AG08395 (cell line): ENCODE measurements at places on chromosomes 7 and 10.

- DNase-seq, result no peak
These were observed 121.5 kb upstream of the PRSS58 start for GRCh38 chr7:142379201-142379885.

GRCh38 chr7:114857605-114858004 is 64.3 kb upstream of the MDFIC start:
- DNase-seq, result no peak

DNA sequence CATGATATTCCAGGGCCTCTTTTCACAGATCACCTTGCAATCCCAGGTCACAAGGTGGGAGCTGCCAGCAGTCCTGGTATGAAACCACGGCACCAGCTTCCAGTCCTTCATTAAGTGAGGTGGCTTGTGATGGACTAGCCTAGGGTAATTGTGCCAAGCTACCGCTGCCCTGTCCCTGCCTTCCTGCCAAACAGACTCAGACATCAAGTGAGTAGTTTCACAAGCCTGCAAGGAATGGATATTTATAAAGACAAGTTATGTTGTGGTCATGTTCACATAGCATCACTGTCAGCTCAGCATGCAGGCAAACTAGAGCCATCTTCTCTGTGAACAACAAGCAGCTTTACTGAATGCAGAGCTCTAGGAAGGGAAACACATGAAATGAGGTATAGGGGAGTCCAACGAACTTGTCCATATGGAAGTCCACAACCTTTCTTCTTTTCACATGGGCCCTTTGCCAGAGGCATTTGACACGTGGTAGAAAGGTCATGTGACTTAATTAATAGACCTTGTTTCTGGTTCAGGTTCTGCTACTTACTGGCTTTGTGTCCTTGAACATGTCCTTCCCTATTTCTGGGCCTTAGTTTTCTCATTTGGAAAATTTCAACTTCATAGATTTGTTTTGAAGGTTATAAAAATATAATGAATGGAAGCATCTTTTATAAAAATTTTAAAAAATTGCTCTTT is 1061.2 kb downstream of the KCNMA1 start:
- peak; percentile 88 for DNase-seq

DNA sequence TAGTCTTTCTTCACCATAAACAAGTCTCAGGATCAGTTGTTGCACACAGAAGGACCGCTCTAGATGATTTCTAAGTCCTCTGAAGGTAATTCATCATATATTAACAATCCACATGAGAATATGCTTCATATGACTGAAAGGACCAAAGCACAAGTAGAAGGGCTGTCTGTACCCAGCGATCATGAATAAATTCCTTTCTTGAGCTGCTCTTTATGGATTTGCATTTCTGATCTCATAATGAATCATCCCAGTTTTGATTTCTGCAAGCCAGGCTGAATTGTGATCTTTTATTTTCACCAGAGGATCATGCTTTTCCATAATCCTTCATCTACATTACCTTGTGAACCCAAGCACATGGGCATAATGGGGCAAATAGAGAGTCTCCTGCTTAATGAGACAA is 675.6 kb downstream of the MAGI2 start:
- no peak for DNase-seq

DNA sequence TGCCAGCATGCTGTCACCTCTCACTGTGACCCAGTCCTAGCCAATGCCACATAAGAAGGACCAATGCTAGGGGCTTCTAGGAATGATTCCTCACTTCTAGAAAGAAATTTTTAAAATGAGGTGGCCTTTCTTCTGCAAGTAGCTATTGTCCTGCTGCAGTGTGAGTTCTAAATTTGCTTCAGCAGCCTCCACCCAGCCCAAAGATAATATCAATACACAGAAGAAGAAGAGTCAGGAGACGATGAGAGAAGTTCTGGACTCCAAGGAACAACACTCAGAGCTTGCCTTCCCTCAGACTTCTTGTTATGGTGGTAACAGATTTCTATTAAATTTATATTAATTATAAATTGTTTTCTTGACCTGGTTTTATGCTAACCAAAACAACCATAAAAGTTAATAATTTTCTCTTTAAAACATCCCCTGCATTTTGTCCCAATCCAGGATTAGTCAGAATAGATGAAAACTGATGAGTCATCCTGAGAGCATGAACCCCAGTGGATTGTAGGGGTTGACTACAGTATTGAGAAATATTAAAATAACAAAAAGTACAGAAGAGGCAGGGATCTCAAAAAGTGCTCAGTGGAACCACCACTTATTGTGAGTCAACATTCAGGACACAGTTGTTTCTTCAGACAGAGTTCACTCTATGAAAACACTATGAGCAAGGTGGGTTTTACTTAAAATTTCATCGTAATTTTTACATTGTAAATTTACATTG is 29.6 kb upstream of the AKR1C2 start:
- DNase-seq, result peak; percentile 88

- DNase-seq, result no peak
These were observed 897.0 kb upstream of the CELF2 start for GRCh38 chr10:10120671-10121070.

DNA sequence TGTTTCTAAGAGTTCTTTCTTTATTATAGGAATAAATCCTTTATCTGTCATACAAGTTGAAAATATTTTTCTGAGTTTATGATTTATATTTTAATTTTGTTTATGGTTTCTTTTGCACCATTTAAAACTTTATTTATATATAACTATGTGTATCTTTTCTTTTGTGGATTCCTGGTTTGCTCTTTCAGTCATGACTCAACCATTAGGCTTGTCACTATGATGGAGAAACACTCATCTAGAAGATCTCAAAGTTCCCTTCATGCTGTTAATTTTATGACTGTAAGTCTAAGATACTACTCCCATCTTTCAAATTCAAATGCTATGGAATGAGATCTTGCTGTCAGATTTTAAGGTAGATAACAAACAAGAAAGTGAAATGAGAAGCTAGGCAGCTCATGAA is 199.5 kb downstream of the INHBA start:
- DNase-seq, result peak; percentile 29

DNA sequence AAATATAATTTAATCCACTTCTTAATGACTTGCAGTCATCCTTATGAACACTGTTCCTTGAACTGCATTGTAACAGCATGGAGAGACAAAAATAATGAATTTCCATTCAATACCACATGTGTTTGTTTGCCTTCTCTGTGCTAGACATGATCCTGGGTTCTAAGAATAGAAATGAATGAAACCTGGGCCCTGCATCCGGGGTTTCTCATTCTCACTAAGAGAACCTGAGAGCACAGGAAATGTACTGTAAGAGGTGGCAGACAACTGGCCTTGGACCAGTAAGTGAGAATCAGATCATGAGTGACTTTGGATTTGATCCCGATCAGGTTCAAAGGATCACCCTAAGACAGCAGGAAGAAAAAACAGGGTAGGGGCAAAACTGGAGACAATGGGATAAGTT is 37.2 kb upstream of the CUL1 start:
- no peak for DNase-seq

DNA sequence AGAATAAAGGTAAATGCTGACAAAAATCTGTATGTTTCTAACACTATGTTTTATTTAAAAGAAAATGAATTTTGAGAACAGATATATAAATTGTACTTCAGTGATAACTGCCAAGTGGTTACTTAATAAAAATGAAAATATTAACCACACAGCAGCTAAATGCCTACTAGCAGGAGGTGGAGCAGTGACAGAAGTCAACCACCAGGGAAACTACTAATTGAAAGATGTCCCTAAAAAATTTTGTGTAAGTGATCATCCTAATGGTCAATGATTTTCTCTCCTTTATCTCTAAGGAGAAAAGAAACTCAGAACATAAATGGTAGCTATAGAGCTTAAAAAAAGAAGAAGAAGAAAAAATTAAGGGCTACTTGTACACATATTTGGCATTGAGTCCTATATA is 22.9 kb downstream of the WNT16 start:
- no peak for DNase-seq

- DNase-seq, result no peak
These were observed 18.2 kb downstream of the GPR141 start for GRCh38 chr7:37701769-37702168.

DNA sequence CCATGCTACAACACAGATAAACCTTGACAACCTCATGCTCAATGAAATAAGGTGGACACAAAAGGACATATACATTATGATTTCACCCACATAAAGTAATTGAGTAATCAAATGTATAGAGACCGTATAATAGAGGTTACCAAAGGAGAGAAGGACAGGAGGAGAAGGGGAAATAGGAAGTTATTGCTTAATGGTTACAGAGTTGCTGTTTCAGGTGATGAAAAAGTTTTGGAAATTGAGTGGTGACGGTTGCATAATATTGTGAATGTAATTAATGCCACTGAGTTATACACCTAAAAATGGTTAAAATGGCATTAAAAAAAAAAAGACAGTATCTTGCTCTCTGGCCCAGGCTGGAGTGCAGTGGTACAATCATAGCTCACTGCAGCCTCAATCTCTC is 1.5 kb upstream of the OGDH start:
- no peak for DNase-seq

DNA sequence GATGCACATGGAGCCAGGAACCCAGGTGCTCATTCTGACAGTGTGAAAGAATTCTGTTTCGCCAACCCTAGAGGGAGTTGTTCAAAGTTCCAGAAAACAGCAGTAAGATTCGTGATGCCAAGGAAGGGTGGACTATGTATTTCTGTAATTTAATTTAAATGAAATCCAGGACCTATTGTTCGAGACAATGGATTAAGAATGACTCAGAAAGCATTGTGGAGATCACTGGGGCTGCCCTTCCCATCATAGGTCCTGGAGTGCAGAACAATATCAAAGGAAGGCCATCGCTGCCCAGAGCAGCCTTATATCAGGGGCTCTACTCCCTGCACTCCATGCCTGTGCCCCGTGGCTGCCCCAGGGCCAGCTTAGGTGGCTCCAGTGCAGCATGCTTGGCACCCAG is 32.1 kb upstream of the CALD1 start:
- DNase-seq, result no peak

- no peak for DNase-seq
These were observed 8.4 kb downstream of the SORBS1 start for GRCh38 chr10:95552679-95553342.

DNA sequence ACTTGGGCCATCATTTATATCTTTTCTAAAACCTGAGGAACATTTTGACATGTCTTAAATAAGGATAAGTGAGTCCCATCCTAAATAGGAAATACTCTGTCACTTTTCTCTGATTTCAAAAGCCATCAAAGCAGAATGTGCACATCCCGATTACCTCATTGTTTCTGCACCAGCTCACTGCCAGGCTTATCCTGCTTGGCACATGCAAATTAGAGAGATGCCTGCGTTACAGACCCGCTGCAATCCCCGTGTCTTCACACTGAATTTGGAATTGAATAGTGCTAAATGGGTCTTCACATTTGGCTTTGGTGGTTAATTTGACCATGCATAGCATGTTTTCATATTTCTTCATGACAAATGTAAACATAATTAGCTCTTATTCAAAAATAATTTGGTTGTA is 279.5 kb downstream of the WDR37 start:
- DNase-seq, result no peak

- DNase-seq, result no peak
These were observed 62.4 kb upstream of the LRRC18 start for GRCh38 chr10:49001870-49002672.

- DNase-seq, result peak; percentile 65
These were observed 39.9 kb downstream of the DKK1 start for GRCh38 chr10:52353960-52354394.

GRCh38 chr10:99329304-99329553 is at the start of gene CNNM1:
TSS of gene CNNM1 (plus strand) at chr10:99329356. CDS start at chr10:99329388, 32 bp downstream.
- peak; percentile 44 for DNase-seq
